ENCODE measurements at places on chromosomes 2 and 18.

- DNase-seq = no peak
Observed at GRCh38 chr2:45267062-45267792, 258.0 kb upstream of the SIX2 start.

- no peak for DNase-seq
Observed at GRCh38 chr18:79558196-79558932, 121.2 kb upstream of the CTDP1 start.

DNA sequence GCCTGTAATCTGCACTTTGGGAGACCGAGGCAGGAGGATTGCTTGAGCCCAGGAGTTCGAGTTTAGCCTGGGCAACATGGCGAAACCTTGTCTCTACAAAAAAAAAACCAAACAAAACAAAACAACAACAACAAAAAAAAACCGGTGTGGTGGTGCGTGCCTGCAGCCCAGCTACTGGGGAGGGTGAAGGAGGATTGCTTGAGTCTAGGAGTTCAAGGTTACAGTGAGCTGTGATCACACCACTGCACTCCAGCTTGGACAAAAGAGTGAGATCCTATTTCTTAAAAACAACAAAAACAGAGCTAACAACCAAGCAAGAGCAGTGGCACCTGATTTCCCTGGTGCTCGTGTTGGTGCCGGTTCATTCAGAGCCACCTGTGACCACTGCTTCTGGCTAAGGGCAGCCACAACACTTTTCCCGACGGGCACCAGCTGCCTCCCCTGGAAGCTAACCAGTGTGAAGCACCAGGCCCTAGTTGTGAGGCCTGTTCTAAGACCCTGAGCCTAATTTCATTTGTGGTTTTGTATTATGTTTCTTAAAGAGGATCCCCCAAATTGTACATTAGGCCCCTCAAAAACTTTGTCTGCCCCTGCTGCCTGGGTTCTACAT, 1.3 kb downstream of the AOX1 start:
- no peak for DNase-seq

GRCh38 chr2:236545248-236545658, 24.4 kb upstream of the ACKR3 start:
- no peak for DNase-seq

DNA sequence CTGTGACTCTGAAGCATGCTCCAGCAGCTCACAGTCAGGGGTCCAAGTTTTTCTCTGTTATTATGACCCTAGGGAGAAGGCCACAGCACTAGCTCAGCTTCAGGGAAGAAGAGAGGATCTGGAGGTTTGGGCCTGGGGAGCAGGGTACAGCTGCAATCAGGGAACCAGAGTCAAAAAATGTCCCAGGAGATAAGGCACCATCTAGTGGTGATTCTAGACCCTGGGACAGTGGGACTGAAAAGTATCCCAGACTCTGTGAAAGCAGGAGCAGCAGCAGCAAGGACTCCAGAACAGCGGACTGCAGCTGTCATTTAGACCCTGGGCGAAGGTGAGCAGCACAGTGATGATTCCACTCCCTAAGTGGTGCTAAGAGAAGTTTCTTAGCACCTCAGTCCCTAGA, 278.4 kb upstream of the DDX18 start:
- DNase-seq = no peak

- DNase-seq = no peak
Observed at GRCh38 chr2:191078165-191078867, 64.3 kb upstream of the STAT1 start.

GRCh38 chr2:192159208-192159607, 35.5 kb downstream of the TMEFF2 start:
- no peak for DNase-seq

- DNase-seq = no peak
Observed at GRCh38 chr2:186105016-186105724, 366.6 kb downstream of the FSIP2 start.

DNA sequence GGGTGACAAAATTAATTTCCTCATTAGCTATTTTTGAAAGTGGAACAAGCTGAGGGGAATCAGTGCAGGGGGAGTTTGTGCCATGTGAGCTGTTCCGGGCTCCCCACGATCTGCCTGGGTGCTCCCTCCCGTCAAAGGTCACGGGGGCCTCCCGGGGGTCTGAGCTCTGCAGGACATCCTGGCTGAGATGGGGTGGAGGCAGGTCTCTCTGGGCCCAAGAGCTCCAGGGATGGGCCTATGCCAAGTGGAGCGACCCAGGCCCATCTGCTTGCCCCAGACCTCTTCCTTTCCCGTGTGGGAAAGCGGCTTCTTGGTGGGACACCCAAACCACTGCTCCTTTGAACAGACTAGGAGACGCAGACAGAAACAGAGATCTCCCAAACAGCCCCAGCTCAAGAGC, 143.3 kb upstream of the ID2 start:
- DNase-seq = no peak

Data from activated CD8-positive, alpha-beta memory T cell treated with anti-CD3 and anti-CD28 coated beads for 1 hour (primary cell).